Left cardiac atrium (tissue), 4 donors: ENCODE measurements at places on chromosomes 5 and 9. TPM values are rescaled to one million over a fixed set of nuclear protein-coding genes. Genes with fewer than 3 reads are reported as not detected.

DNA sequence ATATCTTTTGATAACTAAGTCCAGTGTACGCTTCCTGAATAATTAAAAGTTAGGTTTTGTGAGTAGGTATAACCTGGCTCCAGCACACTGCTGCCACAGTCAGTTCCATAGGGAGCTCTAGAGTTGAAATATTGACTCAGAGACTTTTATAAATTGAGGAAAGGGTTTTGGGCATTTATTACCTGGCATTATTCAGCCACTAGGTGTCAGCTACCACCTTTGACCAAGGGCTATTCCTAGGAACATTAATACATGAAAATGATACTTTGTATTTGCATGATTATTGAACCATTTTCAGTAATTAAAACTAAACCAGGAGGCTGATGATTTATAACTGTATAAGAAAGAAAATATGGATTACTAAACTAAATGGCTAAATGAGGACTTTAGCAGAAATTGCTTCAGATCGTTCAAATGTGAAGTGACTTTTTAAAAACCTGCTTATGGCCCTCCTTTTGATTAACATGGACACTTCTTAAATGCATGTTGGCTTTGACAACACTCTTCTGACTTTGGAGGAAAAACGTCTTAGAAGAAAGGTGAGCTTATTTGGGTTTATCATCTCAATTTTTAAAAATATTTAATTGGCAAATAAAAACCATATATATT is 83.0 kb downstream of the SMC2 start:
- no peak for DNase-seq

- no peak for DNase-seq
Observed at GRCh38 chr5:142186857-142187594, 78.4 kb downstream of the NDFIP1 start.

Gene ABCA1
- total RNA-seq: 8.3 TPM

DNA sequence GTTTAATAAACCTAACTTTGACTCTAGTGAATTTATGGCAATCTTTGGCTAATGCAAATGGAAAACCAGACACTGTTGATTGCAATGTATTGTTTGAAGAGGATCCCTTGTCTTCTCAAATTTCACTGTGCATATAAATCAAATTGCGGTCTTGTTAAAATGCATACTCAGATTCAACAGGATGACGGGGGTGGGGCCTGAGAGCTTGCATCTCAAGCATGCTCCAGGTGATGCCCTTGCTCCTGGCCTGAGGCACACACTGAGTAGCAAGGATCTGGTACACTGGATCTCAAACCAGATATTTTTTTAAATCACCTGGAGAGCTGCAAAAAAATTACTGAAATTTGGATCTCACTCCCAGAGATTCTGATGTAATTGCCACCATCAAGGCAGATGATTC is 463.7 kb downstream of the DNAH5 start:
- DNase-seq: no peak

Gene TPPP
- total RNA-seq: 25.0 TPM

DNA sequence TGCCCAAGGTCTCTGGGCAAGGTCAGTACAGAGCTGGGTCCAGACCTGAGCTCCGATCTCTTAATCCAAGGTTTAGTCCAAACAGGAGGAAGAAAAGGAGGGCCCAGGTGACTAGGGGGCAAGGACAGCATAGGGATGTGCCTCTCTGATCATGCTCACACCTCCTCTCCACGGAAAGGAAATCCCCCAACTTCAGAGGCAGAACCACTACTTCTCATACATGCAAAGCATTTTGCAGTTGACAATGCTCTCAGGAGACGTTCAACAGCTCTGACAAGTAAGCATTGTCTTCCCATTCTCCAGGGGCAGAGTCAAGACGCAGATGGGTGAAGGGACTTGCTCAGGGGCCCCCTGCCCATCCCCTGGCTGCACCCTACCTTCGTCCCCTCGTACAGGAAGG is 8.7 kb upstream of the CORO2A start:
- DNase-seq: no peak

DNA sequence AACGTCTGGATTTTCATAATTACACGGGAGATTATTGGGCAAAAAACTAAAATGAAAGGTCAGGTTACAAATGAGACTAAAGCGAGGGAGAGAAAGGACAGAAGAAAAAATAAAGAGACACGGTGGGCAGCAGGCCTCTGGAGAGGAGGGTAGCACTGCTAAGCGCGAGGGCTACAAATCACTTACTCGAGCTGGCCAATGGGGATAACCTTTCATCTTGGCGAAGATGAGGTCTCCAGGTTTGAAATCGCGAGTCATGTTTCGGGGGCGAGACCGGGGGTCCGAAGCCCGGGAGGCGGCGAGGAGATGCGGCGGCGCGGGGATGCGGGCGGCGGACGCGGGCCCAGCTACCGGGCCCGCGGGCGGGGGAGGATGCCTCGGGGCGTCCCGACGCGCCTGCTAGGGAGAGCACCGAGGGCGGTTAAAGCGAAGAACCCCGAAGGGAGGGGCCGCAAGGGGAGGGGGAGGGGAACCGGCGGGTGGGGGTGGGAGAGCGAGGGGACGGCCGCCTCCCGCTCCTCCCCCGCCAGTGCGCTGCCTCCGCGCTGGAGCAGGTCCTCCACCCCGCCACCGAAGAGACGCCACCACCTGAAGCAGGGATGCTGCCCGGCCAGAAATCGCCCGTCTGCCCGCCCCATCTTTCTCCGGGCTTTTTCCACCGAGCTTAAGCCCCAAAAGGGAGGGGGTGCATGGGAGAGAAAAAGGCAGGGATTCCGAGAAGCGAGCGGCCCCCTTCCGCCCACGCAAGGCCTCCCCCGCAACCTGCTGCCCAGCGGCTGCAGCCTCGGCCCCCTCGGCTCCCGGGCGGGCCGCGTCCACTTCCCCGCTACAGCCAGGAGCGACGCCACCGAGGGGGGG is 610 bp downstream of the PSIP1 start:
- DNase-seq: peak; percentile 54

Gene NSUN2
- total RNA-seq: 29.3 TPM

Gene ZNF454
- 2.0 TPM for total RNA-seq

Gene CCL27
- total RNA-seq: not detected

Gene PCDHAC2
- total RNA-seq: 2.9 TPM

- peak; percentile 3 for DNase-seq
Observed at GRCh38 chr5:177520916-177521513, 4.3 kb upstream of the DDX41 start.

Gene TAS2R1
- not detected for total RNA-seq

GRCh38 chr5:151101151-151101550 is 20.3 kb upstream of the TNIP1 start:
- DNase-seq: peak; percentile 52

- DNase-seq: no peak
Observed at GRCh38 chr5:164364237-164365208, 859.1 kb downstream of the MAT2B start.

GRCh38 chr9:35847792-35848572 is 19.0 kb downstream of the TMEM8B start:
- no peak for DNase-seq

GRCh38 chr5:56161927-56162326 is 71.2 kb downstream of the ANKRD55 start:
- no peak for DNase-seq

DNA sequence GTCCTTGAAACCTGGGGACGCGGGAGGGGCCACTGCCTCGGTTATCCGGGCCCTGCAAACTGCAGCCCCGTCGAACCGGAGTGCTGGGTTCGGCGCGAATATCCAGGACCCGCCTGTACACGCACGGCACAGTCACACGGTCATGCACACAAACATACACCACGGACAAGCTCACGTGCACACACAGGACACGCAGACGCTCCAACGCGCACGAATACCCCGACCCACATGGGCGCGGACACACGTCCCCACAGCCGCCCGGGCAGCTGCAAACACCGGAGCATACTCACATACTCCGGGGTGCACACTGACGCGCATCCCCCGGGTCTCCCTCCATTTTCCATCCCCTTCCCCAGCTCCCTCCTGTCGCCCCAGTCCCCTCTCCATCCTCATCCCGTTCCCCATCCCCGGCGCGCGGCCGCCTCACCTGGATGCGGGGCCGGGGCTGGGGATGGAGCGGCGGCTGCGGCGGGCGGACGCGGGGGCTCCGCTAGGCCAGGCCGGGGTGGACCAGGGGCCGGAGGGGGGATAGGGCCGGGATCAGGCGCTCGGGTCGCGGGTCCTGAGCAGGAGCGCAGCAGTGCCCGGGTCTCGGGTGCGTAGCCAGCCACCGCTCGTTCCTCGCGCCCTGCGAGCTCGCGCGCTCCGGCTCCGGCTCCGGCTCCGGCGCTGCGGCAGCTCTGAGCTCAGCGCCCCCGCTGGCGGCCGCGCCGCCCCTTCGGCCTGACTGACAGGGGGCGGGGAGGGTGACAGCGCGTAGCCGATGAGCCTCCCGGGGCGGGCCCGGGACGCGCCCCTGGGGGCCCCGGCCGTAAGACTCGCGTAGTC is at the start of the genes EIF4E1B and SNCB:
EIF4E1B (plus strand) TSS at position 823 of the 828 bp plus-strand sequence. CDS start 12,113 bp downstream, outside the sequence.
SNCB (minus strand) TSS at position 682 of the 828 bp plus-strand sequence. CDS start 880 bp downstream, outside the sequence.
- peak; percentile 53 for DNase-seq

Gene SPATA9
- total RNA-seq: 0.21 TPM

- no peak for DNase-seq
Observed at GRCh38 chr5:154401355-154401754, 44.4 kb upstream of the SAP30L start.

DNA sequence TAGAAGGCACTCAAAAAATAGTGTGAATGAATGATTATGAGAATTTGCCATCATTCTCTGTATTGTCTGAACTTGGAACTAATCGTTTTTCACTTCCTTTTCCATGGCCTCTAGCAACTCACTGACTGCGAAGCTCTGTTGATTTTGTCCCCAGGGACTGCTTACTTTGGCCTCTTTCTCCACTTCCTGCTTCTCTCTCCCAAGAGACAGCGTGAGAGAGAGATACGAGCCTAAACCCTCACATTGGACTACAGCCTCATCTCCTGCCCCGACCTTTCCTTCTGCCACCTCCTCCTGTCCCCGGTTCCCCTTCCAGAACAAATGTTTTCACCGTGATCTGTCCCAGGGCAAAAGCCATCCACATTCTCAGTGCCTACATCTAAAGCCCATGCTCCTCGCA is 300.8 kb upstream of the PANK3 start:
- DNase-seq: peak; percentile 25

DNA sequence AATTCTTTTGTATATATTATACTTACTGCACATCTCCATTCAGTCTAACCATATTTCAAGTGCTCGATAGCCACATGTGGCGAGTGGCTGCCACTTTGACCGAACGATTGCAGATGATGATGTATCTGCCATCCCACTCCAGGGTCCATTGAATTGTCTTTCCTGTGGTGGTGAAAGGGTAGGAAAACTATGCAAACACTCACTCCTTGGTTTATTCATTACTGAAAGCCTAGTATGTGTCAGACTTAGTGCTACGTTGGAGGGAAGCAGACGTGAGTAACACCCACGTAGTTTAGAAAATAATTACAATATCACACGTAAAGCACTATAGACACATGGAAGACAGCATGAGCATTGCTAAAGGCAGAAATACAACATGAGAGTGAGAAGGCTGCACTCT is 353.7 kb downstream of the CSNK1G3 start:
- DNase-seq: no peak

- peak; percentile 84 for DNase-seq
Observed at GRCh38 chr5:174045470-174046025, at the start of gene NSG2. Gene NSG2 (plus strand): TSS chr5:174045706. CDS start chr5:174046756, 1,050 bp downstream.

DNA sequence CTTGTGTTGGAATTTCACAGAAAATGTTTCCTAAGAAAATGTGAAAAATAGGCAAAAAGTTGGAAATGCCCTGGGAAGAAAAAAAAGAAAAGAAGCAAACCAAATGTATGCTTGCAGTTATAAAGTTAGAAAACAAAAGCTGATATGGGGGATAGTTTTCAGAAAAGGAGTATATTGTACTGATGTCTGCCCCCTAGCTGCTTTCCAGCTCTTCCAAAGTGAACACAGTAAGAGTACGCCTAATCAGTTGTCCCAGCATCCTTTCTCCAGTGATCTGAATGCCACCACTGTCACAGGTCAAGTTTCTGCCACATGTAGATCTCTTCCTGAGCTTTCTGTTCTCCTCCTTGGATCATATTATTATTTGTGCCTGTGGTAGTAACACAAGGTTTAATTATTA is 5.8 kb downstream of the TYRP1 start:
- DNase-seq: no peak

DNA sequence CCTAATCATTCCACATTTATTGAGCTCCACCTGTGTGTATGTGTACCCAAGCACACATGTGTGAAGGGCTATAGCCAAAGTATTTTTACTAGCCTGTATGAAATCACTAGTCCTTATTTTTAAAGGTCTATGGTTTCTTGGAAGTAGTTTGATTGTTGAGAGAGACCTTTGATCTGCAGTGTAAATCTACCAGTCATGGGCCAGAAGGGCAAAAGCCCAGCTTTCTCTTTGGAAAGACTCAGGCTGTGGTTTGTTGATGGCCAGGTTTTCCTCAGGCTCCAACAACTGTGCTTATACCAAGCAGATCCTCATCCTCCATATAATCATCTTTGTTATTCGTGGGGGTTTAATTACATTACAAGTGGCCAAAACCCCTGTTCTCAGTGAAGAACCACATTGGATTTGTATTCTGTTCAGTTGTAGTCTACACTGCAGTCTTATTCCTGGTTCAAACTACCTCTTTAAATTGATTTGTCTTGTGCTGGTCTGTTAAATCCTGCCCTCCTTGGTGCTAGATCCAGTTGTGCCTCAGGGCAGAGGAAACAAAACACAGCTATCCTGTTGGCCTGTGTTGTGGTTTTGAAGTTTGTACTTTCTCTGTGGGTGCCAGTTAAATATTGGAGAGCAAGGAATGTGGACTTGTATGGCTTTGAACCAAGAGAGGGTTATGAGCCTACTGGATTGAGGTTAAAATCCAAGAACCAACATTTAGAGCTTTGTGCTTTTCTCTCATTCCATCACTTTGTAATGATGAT is 13.3 kb downstream of the CDC26 start:
- DNase-seq: no peak

DNA sequence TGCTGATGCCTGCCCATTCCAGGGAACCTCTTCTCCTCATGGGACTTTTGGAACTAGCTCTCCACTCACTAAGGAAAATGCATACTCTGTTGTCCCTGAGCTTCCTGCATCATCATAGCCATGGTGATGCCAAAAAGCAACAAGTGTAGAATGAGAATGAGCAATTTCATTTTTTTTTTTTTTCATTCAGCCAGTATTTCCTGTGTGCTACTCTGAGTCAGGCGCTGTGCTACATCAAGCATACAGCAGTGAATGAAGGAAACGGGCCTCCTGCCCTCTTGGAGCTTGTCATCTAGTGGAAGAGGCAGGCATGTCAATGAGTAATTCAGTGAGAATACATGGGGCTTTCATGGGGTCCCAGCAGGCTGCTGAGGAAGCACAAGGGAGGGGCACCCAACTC is 483.1 kb downstream of the BNC2 start:
- DNase-seq: no peak

DNA sequence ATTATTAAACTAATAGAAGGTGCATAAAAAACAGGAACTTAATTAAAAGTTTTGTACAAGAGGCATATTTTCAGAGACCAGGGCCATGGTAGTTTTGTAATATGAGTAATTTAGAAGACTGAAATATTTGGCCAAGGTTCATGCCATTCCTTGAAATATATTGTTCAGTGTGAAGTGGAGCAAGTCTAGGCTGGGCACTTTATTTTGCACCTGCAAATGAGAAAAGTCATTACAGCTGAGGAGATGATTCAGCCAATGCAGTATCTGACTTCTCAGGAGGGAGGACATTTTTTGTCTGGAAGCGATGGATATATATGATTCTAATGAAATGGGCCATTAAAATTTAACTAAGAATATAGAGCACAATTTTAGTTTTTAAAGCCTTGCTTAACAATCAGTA is 754.0 kb upstream of the ADAMTS16 start:
- no peak for DNase-seq

- no peak for DNase-seq
Observed at GRCh38 chr5:142445266-142445665, 120.4 kb upstream of the SPRY4 start.

GRCh38 chr9:71636143-71636839 is 132.0 kb downstream of the CEMIP2 start:
- DNase-seq: no peak
